ENCODE measurements at places on chromosomes 6 and 20.

GRCh38 chr6:122623279-122623678 lies 13.1 kb downstream of the PKIB start:
- no peak for DNase-seq

- DNase-seq = no peak
Observed at GRCh38 chr6:99334526-99335127, 14.8 kb downstream of the FAXC start.

- DNase-seq = no peak
Observed at GRCh38 chr6:87669051-87669450, 33.0 kb downstream of the AKIRIN2 start.

DNA sequence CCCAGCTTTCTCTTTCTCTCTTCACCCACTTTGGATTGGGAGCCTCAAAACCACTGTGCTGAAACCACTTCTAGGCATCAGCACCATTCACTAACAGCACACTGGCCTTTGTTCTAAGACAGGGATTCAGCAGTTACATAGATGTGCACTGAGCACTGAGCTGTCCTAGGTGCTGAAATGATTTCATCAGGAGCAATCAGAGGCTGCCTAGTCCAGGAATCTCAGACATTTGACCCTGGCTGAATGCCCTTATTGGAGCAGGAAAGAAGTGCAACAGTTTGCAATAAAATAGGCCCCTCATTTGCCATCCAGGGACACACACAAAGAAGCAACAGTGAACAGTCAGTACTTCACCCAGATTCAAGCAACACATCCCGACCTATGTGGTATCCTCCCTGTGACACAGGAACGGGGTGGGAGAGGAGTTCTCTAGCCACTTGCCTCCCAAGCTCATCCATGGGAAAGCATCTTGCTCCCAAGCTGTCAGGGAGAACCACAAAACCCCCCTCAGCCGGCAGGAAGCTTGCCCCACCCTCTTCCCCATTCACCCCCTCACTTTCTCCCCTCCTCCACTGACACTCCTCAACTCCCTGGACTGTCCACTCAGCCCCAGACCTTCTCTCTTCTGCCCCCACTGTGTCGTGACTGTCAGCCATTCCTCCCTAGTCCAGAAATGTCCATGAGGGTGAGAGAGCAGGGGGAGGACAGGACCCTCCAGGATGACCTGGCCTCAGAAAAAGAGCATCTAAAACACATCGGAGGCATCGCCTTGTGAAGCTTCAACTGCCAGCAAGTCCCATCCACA lies 304.4 kb downstream of the PREX1 start:
- DNase-seq = no peak

GRCh38 chr6:38367231-38367630 lies 272.5 kb downstream of the BTBD9 start:
- DNase-seq = no peak

DNA sequence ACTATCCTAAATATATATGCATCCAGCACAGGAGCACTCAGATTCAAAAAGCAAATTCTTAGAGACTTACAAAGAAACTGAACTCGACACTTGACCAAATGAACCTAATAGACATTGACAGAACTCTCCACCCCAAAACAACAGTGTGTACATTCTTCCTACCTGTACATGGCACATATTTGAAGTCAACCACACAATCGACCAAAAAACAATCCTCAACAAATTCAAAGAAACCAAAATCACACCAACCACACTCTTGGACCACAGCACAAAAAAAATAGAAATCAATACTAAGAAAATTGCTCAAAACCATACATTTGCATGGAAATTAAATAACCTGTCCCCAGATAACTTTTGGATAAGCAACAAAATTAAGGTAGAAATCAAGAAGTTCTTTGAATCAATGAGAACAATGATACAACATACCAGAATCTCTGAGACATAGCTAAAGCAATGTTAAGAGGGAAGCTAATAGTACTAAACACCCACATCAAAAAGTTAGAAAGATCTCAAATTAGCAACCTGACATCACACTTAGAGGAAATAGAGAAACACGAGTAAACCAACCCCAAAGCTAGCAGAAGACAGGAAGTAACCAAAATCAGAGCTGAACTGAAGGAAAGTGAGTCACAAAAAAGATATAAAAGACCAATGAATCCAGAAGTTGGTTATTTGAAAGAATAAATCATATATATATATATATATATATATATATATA lies 12.5 kb upstream of the TREM1 start:
- DNase-seq = no peak

DNA sequence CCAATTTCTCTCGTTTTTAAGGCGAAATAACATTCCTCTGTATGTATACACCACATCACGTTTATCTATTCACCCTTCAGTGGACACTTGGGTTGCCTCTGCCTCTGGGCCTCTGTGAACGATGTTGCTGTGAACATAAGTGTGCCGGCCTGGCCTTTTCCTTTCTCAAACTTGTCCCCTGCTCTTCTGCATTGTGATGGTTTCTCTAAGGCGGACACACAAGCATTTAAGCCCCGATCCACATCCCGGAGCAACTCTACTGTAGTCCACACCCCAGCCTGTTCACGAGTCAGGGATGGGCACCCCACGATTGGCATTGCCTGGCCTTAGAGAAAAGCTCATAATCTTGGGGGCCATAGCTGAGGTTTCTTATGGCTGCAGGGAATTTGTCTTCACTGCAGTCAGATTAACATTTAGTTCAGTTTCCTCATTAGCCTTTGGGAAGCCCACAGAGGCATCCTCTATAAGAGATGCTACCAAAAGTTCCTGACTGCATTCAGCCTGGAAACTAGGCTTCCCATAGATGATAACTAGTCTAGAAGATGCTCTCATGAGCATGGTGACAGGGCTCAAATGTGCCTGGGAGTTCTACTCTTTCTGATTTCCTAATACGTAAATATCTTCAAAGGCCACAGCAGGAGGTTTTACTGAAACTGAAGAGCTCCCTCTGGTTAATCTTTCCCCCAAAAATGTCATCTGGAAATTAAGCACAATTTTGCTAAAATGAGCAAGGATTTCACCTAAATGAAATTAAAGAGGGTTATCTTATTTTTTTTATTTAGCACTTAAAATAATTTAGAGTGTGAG lies 762 bp downstream of the ZC3H12D start:
- DNase-seq = no peak

- DNase-seq = no peak
Observed at GRCh38 chr6:109457562-109457996, 2.0 kb upstream of the MICAL1 start.

DNA sequence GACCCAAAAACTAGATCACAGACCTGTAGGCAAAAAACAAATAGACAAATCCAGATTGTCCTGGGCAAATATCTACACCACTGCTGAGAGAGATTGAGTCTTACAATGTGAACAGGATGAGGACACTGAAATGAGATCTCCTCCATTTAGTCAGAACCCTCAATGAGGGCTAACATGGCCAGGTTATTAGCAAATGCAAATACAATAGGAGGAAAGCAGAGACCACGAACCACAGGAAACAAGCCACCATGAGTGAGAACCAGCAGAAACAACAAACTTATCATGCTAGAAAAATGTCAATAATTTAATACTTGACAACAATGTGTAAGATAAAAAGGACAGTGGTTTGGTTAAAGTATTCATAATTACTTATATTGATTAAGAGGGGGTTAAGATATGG lies 162.8 kb downstream of the SYNE1 start:
- DNase-seq = no peak

DNA sequence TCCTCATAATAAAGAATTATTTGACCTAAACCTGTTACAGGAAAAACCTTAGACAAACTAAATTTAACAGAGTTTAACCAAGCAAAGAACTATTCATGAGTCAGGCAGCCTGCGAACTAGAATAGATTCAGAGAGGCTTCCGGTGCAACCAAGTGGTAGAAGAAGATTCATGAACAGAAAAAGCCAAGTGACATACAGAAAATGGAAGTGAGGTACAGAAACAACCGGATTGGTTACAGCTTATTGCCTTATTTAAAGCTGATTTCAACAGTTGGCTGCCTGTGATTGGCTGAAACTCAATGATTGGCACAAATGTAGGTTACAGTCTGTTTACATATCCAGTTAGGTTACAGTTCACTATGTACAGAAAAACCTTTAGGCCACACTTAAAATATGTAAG lies 10.1 kb downstream of the PPP1R3G start:
- no peak for DNase-seq

DNA sequence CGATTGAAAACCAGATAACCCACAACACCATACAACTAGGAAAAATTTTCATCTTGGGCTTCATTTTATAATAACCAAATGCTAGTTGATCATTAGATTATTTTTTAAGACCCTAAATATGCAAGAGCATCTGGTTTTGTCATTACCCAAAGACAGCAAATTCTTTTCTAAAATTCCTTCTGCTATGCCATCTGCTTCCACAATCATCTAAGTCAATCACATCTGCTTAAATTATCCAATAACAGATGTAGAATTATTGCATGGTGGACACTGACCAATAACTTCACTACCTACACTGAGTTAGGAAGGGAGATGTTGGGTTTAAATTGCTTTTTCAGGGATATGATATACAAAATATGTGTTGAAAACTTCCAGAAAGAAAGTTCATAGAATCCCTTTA lies 41.9 kb downstream of the PKHD1 start:
- DNase-seq = no peak

GRCh38 chr6:149087898-149088297 lies 229.6 kb upstream of the TAB2 start:
- no peak for DNase-seq

GRCh38 chr6:21444711-21445260 lies 148.8 kb upstream of the SOX4 start:
- no peak for DNase-seq

GRCh38 chr6:38460186-38460585 lies 179.5 kb downstream of the BTBD9 start:
- no peak for DNase-seq

DNA sequence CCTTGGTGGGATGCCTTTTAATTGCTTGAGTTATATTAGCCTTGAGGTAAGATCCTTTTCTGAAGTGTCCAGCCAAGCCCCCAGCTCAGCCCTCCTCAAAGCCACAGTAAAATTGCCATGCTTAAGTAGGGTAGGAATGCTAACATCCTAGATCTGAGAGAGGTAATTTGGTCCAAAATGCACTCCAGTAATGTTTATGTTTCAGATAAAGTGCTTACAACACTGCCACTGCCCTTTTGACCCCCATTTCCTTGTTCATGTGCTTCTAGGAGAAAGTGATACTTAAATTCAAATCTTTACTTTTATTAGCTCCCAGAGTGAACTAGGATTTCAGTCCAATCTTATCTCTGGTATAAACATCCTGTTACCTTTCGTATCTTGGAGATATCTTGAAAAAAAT lies 318.0 kb downstream of the BMP2 start:
- no peak for DNase-seq

- DNase-seq = no peak
Observed at GRCh38 chr6:5632348-5632935, 371.1 kb downstream of the FARS2 start.

- no peak for DNase-seq
Observed at GRCh38 chr6:36805096-36805797, 34.0 kb downstream of the CPNE5 start.

DNA sequence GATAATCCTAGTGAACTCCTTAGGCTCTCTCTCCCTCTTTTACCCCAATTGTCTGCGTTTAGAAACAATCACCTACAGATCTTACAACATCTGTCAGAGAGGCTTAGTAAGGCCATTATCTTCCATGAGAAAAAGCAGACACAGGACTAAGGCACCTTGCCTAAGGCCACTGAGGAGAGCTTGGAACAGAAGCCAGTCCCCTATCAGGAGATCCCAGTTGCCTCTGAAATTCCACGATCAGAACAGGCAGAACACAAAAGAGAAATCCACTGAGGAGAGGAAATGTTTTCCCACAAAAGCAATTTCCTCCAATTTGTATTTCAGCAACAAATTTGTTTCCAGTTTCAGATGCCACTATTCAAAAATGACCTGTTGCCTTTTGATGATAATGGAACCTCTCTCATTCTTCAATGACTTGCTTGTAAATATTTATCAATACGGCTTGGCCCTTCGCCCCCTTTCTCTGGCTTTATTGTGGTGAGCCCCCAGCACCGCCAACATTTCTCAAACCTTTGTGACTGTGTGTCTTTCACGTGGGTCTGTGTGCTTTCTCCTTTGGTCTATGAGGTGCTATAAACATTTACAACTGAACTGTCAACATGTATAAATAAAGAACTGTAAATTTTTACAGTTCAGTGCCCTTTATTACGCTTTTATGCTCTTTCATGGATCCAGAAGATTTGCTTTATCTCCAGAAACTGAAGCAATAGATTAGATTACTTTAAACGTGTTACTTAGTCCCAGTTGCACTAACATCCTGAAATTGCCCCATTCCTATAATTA lies 187.8 kb upstream of the PHACTR1 start:
- no peak for DNase-seq

GRCh38 chr6:4351520-4352321 lies 216.3 kb upstream of the ECI2 start:
- DNase-seq = peak; percentile 57

GRCh38 chr6:160812097-160812496 lies 110.1 kb downstream of the PLG start:
- DNase-seq = no peak

- DNase-seq = no peak
Observed at GRCh38 chr6:151240791-151241642, 1.2 kb downstream of the AKAP12 start.

GRCh38 chr20:20956513-20956931 lies 149.6 kb downstream of the LINC00237 start:
- peak; percentile 63 for DNase-seq

DNA sequence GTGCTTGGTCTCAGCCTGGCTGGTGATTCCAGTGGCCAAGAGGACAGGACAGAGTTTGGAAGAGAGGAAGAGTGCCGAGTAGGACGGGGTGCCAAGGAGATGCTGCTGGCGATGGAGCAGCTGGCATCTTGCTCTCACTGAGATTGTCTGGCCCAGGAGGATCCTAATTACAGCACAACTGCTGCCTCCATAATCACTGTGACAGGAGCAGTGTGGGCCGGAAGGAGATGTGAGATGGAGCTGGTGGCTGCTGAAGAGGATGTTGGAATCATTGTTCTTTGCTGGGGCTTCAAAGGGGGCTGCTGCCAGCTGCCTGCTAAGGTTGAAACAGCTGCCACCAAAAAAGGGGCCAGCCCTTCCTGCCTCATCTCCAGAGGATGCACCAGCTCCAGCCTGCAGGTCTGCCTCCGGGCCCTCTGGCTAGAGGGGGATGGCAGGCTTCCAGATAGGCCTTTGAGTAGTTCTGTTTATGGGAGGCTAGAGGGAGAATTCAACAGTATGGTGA lies 214.4 kb downstream of the RNF144B start:
- no peak for DNase-seq

Measured in C1 segment of cervical spinal cord (tissue), 14 donors.